AG04449 (cell line): ENCODE measurements at places on chromosomes 11 and 22.

DNA sequence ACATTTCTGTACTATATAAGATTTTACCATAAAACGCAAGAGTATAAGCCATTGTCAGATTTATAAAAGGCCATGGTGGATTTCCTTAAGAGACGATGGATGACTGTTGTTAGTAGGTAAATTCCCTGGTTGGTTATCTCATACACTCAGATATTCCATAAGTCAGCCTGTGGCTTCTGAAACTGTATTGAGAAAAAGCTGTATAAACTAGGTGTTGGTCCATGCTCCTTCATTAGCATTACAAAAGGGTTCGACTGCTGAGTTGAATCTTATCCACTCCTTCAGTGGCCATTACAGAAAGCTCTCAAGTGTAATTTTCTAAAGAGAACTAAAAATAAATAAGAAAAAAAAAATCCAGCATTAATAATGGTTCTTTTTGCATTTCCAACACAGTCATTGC lies 5.3 kb downstream of the GRAP2 start:
- DNase-seq, result no peak

DNA sequence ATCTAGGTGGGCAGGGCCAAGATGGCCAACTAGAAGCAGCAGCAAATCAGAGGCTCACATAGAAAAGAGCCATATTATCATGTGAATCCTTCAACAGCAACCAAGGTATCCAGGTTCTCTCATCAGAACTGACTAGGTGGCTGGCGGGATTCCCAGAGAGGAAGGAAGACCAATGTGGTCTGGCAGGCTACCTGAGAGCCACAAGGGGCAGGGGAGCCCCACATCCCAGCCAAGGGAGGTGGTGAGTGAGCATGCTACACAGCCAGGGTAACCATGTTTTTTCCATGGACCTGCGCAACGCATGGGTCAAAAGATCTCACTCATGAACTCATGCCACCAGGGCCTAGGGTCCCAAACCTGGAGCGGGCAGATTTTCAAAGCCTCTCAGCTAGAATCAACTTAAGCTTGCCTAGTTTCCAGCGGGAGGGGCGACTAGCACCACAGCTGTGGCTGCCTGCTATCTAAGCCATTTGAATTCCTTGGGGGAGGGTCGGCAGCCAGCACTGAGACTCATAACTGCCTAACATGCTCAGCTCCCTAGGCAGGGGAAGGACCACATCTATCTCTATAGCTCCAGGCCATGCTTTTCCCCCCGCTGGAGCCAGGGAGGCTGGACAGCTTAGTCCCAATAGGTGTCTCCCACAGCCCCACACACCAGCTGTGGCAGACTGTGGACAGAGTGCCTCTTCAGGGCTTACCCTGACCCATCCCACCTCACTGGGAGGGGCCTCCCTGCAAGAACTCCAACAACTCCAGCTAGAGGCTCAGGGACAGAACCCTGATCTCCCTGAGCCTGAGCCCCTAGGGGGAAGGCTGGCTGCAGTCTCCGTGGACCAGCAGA lies 28.7 kb upstream of the CASP12 start:
- no peak for DNase-seq

GRCh38 chr11:112156153-112156955 lies 7.5 kb downstream of the IL18 start:
- DNase-seq, result no peak

- no peak for DNase-seq
Measured at GRCh38 chr11:127461241-127462064, 460.9 kb upstream of the KIRREL3 start.

DNA sequence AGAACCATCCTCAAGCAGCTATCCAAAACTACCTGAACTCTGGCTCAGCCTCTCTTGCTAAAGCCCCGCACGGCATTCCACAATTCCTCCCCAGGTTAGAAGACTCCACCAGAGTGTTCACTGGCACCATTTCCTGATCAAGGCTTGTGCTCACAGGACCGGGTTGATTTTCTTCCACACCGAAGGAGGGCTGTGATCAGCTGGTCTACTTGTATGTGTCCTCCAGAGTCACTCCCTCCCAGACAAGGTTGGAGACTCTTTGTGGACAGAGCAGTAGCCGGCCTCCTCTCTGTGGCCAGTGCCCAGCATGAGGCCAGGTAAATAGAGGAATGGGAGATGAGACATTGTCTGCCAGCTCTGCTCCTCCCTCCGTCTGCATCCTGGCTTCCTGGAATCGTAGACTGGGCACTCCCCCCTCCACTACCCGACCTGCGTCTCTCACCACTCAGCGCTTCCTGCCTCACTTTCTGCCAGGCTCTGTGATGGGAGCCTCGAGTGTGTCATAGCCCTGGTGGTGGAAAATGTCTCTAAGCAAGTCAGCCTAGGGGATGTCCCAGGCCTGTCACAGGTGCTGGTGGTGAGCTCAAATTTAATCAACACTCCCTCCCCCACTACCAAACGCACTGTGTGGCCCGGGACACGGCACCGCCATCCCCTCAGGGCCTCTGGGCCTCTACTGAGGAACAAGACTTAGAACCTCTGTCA lies 12.5 kb upstream of the TMPRSS6 start:
- DNase-seq, result no peak

DNA sequence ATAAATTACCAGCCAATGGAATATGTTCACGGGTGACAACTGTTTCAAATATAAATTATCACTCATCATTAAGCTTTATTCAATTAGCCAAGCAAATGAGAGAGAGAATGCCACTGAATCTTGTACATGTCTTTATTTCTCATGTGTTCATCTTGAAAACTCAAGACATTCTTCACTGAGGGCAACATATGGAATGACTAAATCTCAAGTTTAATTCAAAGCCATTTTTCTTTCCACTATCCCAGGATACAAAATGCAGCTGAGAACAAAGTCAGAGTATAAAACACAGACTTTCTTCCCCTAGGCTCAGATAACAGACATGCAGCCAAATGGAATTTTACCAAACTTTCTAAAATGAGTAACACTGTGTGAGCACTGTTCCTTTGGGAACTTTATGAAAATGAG lies 12.1 kb upstream of the BBOX1 start:
- DNase-seq, result no peak

DNA sequence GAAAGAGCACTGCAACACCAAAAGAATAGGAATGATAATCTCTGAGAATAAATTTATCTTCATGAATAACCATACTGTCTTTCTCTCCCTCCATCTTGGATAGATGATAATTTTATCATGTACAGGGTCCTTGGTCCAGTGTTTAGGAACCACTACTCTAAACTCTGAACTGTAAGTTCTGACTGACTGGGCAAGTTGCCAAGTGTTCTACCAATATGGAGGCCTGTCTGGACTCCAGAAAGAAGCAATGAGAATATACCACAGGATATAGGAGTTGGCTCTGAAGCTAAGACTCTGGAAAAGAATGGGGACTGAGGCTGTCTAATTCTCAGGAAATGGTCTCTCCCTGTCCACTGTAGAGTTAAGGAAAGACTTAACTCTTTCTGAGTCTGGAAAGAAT lies 1.5 kb downstream of the FHIP1B start:
- no peak for DNase-seq

DNA sequence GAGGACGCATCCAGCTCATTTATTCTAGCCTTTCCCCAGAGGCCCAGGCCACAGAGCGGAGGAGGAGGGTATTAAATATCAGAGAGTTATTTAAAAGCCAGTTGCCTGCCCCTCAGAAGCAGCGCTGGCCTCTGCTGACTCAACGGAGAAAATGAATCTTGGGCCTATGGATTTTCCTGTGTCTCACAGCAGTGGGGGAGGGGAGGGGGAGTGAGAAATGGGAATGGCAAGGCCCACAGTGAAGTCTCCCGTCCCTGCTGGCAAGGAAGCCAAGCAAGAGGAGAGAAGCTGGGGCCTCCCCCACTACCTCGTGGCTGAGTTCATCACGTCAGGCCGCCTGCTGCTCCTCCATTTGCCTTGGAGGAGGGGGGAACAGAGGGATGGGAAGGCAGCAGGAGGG lies 4.5 kb upstream of the TPBGL start:
- no peak for DNase-seq

- no peak for DNase-seq
Measured at GRCh38 chr22:23065495-23066122, 4.7 kb upstream of the GNAZ start.

DNA sequence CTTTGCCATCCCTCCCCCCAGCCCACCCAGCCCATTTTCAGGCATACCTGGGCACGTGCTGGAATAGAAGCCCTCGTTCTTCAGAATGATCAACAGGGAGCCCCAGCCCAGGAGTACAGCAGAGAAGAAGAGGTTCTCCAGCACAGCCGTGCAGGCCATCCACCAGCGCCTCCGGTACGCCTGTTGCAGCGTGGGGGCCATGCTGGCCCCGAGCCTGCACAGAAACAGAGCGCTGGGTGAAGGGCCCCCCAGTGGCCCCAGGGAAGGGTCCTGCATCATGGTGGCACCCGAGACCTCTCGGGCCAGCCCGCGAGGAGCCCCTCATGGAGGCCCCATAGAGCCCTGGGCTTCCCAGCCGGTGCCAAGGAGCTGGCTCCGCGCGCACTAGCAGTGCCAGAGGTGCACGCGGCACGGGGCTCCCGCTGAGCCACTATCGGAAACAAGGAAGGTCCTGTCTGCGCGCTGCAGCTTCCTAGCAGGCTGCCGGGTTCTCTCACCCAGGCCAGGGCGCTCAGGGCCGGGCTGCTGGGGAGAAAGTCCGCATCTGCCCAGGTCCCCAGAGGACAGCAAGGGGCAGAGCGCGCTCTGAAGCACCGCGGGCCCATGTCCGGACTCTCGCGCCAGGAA lies 1.5 kb downstream of the SLC43A1 start:
- DNase-seq, result no peak

DNA sequence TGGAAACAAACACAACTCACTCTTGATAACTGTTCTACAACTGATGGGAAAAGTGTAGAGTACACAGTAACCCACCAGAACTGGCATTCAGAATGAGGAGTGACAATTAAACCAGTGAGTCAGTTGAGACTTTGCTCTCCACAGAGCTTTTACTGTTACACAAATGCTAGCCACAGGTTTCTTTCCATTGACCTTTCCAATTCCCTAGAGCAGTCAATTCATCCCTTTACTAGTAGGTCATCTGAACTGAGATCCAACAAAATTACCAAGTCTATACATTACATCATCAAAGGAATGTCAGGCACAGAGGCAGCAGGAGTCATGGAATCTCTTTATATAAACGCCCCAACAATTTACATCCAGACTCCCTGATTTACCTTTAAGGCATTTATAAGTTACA lies 65.9 kb downstream of the PHF21A start:
- peak; percentile 31 for DNase-seq

DNA sequence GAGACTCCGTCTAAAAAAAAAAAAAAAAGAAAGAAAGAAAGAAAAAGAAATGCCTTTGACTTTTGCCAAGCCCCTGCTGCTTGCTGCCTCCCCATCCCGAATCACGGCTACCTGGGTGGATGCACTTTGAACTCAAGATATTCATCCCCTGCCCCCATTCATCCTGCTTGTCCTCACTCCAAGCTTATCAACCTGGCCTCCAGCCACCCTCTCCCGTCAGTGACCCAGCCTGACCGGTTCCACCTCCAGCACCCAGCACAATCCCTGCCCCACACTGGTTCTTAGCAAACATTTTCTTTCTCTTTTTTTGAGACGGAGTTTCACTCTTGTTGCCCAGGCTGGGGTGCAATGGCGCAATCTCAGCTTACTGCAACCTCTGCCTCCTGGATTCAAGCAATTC lies 44.4 kb downstream of the CYTH4 start:
- DNase-seq, result no peak

DNA sequence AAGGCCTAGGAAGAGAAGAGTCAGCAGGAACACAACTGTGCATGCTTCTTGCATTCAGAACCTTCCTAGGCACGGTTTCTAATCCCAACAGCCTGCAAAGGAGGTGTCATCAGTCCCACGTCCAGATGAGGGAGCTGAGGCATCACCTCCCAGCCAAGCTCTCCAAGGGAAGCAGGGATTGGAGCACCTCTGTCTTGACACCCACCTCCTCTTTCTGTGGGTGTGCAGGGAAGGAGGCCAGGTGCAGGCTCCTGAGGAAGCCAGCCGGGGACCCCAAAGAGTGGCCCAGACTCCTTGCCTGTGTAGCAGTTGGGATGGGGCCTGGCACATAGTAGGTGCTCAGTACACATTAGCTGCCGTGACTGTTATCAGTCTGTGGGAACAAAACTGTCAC lies 2.0 kb downstream of the PNPLA5 start:
- no peak for DNase-seq

DNA sequence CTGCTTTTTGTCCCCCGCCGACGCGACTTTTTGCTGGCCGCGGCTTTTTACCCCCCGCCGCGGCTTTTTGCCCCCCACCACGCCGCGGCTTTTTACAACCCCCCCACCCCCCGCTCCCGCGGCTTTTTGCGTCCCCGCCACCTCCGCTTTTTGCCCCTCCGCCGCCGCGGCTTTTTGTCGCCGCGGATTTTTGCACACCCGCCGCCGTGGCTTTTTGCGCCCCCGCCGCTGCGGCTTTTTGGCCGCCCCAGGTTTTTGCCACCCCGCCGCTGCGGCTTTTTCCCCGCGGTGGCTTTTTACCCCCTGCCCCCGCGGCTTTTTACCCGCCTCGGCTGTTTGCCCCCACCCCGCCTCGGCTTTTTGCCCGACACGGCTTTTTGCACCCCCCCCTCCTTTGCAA lies 205.5 kb downstream of the CCT8L2 start:
- no peak for DNase-seq

GRCh38 chr22:38051900-38052862 lies 5.0 kb upstream of the PICK1 start:
- no peak for DNase-seq

GRCh38 chr11:33509632-33510031 lies 191.0 kb downstream of the C11orf91 start:
- DNase-seq, result no peak

DNA sequence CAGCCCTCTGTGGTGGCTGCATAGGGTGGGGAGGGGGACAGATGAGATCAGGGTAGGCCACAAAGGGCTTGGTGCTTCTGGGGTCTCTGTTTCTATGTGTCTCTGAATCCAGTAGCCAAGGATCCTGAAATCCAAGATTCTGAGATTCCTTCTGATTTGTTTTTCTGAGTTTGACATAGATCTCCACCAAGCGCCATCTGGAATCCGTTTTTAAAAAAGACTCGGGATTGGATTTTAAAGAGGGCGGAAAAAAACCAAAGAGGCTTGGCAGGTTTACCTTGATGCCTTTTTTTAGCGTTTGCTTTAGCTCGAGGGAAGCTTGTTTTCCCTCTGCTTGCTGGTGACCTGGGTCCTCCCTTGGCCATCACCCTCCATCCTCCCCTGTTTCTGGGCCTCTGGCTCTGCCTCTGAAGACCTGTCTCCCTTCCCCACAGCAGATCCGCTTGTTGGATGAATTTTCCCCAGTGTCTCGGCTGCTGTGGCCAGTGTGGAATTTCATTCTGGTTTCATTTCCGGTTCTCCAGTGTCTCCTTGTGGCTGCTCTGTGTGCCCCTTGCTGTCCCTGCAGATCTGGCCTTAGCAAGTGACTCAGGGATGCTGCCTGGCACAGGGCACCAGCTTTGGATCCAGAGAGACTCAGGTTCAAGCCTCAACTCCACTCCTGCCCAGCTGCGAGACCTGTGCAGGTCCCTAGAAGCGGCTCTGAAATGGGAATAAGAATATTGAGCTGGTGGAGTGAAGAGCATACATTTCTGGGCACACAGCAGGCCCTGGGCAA lies 15.1 kb downstream of the SYNGR1 start:
- no peak for DNase-seq
